ENCODE measurements at places on chromosomes 11 and 22. TPM values are rescaled to one million over a fixed set of nuclear protein-coding genes. Genes with fewer than 3 reads are reported as not detected.

DNA sequence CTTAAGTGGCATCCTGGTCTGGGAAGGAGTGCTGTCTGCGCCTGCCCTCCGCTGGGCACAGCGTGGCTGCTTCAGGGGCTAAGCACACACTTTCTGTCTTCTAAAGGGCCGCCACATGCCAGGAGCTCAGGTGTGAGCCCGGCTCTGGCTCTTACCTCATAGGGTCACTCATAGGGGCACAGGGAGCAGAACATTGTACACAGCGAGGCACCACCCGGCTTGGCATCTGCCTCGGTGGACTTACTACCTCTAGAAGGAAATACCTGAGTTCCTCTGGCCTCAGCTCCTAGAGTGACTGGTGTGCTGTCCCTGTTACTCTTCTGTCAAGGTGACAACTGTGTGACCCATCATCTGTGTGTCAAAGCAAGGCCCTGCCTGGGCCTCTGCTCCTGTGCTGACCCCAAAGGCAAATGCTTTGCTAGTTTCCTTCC is 13.4 kb downstream of the NEAT1 start:
- DNase-seq, result no peak

GRCh38 chr22:20241579-20242392 is 26.3 kb downstream of the RTN4R start:
- DNase-seq, result peak; percentile 13

Gene CDC42BPG
- total RNA-seq, result 0.54 TPM

GRCh38 chr11:115884800-115885534 is 380.8 kb upstream of the CADM1 start:
- no peak for DNase-seq

All from M059J (cell line).